ENCODE measurements at places on chromosomes 6 and 20.

DNA sequence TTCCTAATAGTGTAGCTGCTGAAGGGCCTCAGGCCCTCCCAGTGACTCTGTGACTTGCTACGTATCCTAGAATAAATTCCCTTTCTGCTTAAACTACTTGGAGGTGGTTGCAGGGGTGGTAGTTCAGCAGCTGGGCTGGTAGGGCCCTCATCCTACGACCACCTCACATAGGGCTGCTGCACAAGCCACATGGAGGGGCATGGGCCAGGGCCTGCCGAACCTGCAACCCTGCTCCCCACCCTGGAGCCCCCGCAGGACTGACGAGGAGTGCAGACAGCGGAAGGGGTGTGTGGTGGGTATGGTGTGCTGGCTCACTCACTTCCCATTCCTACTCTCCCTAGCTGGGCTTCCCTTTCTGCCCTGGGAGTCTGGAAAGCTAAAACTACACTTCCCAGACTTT, 56.2 kb upstream of the MLN start:
- DNase-seq = no peak

DNA sequence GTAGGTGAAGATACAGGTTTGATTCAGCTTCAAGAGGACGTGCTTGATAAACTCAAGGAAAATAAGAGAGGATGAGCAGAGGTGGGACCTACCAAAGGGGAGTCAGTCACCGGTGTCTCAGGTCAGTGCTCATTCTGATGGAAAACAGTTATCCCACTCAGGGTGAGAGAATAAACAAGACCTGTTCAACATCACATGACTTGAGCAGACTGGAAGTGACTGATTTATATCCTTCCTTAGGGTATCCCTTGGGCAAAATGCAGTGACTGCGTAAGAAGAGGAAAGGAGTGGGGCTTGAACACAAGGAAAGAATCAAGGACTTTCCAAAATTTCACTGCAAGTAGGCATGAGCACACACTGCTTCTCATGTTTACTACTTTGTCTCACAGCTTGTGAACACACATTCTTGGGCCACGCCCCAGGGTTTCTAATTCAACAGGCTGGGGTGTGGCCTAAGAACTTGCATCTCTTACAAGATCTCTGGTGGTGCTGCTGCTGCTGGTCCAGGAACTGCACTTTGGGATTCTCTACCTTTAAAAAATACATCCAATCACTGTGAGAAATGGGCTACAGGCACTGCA, 11.6 kb downstream of the CST3 start:
- DNase-seq = peak; percentile 35

- DNase-seq = no peak
Observed at GRCh38 chr20:21162631-21163030, 36.7 kb downstream of the KIZ start.

DNA sequence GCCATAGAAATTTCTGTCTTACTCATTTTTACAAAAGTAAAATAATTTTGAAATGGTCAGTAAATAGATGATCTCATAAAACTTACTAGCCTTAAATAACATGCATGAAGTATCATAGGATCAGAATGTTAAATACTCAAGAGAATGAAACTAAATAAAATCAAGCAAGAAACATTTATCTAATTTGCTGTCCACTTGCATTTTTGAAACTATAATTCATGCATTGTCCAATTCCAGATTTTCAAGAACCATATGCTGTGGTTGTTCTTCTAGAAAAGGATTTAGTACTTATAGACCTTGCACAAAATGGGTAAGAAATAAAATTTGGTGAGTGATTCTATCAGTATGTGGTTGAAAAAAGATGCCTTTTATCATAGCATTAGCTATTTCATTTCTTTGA, 107.0 kb downstream of the STXBP5 start:
- no peak for DNase-seq

GRCh38 chr20:15036948-15037347, 699.5 kb upstream of the FLRT3 start:
- no peak for DNase-seq

DNA sequence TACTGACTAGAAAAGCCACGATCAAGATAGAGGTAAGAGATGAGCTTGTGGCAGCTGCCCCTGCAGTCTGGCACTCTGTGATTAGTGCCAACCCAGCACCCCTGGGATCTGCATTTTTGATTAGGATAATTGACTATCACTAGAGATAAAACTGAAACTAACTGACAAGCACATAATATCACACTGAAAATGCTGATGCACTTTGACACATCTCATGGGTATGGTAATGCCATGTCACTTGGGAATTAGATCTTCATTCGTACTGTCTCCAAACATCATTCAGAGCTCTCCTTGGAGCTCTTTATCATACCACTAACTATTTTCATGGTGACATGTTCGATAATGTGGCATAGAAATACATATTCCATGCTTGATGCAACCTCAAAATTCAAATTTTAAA, 612.9 kb upstream of the BTBD3 start:
- no peak for DNase-seq

DNA sequence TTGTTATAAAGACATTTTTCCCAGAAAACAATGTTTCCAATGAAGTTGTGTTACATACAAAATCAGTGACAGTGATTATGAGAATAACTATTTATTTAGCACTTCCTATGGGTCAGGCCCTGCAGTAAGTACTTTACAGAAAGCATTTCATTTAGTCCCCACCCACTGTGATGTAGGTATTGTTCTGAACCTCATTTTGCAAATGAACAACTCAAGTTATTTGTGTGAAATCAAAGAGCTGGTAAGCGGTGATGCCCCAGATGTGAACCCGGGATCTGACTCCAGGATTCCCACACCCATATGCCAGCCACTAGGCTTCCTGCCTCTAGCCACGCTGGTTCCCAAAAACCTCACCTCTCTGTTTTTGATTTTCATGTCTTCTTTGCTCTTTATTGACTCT, 30.9 kb downstream of the FAXC start:
- DNase-seq = no peak

DNA sequence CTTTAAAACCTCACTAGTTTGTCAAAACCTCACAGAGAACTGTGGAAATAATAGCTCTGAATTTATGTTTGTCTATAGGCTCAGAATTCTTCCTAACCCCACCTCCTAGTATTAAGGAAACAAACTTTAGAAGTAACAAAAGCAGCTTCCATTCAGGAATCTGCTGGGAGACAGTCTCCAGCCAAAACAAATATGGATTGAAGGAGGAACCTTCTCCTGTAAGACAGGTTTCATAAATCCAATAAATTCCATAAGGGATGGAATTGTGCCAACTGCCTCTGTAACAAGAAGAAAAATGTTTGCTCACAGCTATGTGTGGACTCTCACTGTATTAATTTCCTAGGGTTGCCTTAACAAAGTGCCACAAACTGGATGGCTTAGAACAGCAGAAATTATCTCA, 7.5 kb downstream of the SYCP2 start:
- DNase-seq = no peak

GRCh38 chr20:62159839-62160238, 16.3 kb downstream of the SS18L1 start:
- DNase-seq = no peak

DNA sequence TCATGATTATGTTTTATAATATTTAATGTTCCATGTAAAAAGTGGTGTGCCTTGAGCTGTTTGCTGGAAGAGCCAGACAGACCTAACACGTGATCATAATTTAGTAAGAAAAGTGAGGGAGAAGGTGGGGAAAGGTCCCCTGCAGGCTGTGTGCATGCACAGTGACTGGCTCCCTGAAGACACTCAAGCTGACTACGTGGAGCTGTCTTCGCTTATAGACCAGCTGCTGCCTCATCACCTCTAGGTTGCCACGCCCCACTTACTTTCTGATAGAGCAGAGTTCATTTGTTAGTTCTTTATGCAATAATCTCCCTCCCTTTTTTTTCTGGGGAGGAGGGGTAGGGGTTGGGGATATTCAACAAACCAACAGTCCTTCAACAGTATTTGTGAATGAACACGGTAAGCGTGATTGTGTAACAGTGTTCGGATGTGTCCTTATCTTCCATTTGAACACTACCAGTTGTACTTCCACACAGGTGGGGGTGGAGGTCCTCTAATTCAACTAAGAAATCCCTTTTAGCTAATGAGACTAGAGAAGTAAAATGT, 157.3 kb downstream of the BACH2 start:
- DNase-seq = no peak

DNA sequence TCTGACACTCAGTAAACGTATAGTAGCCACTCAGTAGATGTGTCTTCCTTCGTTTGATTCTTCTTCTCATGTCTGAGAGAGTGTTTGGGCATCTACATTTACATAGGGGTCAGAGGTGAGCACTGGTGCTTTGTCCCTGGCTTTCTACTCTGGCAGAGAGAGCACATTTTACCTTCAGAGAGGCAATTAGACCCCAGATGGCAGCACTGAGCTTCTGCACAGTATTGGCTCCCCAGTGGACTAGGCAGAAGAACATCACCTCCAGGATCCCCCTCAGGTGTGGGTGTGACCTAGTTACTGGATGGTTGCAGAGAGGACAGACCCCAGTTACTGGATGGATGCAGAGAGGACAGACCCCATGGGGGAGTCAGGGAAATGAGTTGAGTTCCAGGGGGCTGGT, 327.2 kb downstream of the DHX35 start:
- DNase-seq = peak; percentile 79

DNA sequence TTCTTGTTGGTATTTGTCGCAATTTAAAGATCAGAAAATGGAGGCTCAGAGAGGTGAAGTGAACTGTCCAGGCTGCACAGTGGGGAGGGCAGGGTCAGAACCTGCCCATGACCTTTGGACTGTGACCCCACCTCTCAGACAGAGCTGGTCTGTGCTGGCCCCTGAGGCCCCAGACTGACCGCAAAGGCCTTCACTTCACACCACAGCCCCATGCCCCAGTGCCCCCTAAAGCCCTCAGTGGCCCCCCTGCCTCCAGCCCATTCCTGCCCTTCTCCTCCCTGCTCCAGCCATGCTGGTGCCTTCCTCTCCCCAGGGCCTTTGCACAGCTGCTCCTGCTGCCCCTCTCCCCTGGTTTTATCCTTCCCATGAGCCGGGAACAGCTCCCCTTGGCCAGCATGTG, 9.4 kb upstream of the RBBP8NL start:
- no peak for DNase-seq

GRCh38 chr6:148044261-148044751, 298.3 kb upstream of the SASH1 start:
- DNase-seq = no peak

- DNase-seq = no peak
Observed at GRCh38 chr6:62393608-62394007, 107.6 kb upstream of the KHDRBS2 start.

- DNase-seq = no peak
Observed at GRCh38 chr6:119521251-119521650, 171.7 kb upstream of the MAN1A1 start.

DNA sequence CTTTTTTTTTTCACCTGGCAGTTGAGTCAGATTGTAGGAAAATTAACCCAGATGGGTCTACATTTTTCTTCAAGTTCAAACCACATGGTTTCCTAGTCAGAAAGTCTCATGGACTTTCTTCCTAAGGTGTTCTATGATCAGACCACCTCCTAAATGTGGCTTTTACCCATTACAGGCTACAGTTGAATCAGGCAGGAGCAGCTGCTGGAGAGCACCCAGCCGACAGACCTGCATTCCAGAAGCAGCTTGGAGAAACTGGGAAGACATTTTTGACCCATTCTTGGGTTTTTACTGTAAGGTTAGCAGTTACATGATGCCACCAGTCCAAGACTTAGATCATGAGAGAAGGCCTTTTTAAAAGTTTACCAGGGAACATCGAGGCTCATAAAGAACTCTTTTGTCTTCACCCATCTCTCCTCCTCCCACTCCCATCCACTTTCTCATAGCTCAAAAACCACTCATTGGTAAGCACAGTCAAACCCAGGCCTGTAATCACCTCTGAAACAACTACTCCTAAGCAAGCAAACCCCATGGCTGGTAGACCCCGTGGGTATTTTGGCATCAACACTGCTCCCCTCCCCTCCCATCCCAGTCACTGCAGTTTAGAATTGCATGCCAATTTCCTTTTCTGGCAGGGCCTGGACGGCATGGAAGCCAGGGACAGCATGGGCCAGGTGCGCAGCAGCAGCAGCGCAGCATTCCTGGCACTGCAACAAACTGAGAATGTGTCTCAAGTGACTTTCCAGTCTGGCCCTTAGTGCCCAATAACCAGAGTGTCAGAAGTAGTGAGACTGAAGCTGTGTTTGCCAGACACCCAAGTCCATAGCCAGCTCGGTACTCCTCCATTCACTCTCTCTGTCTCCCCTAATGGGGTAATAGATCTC, 113.7 kb downstream of the CLIC5 start:
- no peak for DNase-seq

DNA sequence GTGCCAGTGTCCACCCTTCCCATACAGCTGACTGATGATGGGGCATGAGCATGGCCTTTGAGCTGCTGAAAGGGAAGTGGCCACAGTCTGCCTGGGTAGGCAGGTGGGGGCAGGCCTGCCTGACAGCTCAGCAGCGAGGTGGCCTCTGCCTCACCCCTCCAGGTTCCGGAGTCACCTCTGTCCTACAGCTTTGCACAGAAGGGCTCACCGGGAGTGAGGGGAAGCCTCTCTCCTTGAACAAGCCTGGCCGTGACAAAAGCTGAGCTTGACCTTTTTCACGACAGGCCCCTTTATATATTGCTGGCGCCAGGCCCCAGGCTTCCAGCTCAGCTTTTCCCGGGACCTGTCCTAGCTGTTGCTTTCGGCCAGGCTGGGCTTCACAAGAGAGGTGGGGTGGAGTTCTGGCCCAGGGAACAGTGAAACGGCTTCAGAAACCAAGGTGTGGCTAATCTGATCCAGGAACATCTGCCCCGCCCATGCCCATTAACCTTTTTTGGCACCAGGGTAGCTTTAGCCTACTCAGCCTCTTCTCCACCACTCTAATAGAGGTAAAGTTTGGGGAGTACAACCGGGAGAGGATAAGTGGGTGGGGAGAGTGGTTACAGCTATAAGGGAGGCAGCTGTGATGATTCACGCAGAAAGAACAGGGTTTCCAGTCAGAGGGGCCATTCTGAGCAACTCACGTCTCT, 42.9 kb downstream of the C6orf132 start:
- no peak for DNase-seq
